Brain microvascular endothelial cell (primary cell): ENCODE measurements at places on chromosomes 2 and 18.

GRCh38 chr2:33735096-33735495, 136.0 kb upstream of the FAM98A start:
- DNase-seq: no peak

- no peak for DNase-seq
These were observed 377.9 kb upstream of the CDH7 start for GRCh38 chr18:65372904-65373303.

DNA sequence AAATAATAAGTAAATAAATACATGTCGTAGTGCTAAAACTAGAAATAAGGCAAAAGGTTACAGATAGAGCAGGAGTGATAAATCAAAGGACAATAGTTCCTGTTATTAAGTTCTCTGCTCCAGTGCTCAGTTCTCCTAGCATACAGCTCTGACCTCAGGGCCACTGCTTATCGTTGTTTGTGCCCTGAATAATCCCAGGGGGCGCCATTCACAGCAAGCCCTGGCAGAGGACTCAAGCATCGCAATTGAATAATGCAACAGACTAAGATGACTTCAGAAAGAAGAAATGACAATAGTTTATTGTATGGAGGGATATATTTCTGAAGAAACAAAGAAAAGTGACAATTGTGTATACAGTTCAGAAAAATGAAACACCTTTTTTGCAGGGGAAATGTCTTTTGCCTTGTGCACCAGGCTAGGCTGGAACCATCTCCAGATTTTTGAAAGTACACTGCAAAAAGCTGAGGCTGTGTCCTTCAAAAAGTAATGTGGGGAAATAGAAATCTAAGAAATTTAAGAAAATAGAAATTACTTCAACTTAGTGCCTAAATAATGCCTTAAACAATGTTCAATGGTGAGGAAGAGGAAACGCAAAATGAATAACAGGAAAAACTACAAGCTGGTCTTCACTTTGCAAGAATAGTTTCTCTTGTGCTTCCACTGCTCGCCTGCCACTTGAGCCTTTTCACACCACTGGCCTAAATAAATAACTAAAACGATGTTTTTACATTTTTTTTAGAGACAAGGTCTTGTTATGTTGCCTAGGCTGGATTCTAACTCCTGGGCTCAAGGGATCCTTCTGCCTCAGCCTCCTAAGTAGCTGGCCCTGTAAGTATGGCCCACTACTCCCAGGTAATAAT, 19.0 kb upstream of the CCNYL1 start:
- DNase-seq: peak; percentile 25

DNA sequence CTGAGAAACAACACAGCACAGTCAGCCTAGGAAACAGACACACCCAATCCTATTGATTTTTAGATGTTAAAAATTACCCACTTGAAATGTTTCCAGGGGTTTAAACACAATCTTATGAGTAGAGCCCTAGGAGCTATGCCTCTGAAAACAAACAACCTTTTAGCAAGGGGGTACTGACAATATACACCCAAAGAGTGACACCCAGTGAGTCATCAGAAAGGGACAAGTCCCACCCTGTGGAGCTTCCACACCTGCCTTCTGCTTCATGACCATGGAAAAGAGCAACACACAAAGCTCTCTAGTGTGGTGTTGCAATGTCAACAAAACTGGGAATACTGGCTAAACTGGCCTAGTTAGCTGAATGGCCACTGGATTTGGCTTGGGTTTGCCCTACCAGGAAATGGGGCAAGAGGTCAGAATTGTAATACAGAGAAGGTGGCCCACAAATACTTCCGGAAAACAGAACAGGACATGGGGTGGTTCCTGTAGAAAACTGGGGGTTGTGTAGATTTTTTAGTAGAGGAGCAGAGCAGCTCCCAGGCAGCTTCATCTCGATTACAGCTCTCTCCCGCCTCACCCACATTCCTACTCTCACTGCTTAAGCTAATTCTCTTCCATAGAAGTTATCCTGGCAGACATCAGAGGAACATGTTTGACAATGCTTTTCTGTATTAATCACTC, 98.2 kb downstream of the GAREM1 start:
- no peak for DNase-seq

- no peak for DNase-seq
These were observed 8.3 kb downstream of the GYPC start for GRCh38 chr2:126664234-126664633.

DNA sequence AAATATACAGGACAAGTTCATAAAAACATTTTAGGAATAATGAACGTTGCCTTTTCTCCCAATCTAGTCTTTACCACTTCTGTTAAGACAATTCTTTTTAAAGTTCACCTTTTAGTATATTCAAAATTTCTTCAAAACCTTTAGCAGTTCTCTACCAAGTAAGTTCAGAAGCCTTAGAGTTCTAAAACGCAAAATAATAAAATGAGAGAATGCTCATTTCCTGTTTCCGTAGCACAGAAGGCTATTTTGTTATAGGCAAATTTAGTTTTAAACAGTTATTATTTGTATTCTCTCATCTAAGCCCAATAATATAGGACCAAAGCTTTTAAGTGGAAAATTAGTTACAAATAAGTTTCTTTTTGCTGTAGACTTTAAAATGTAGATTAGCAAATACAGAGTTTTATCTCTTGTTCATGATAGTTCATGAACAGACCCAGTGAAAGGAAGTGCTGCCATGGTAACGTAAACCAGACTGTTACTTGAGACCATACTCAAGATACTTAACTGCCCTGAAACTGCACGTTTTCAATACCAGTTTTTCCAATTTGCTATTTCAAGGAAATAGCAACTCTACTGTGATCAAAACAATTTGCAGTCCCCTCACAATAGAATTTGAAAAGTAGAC, 173.1 kb upstream of the STON1 start:
- DNase-seq: peak; percentile 71

- no peak for DNase-seq
These were observed 2.1 kb upstream of the GEMIN6 start for GRCh38 chr2:38775921-38776225.

GRCh38 chr2:8137801-8138200, 544.1 kb upstream of the ID2 start:
- DNase-seq: no peak

GRCh38 chr2:127449414-127449813, 31.2 kb downstream of the PROC start:
- DNase-seq: no peak

DNA sequence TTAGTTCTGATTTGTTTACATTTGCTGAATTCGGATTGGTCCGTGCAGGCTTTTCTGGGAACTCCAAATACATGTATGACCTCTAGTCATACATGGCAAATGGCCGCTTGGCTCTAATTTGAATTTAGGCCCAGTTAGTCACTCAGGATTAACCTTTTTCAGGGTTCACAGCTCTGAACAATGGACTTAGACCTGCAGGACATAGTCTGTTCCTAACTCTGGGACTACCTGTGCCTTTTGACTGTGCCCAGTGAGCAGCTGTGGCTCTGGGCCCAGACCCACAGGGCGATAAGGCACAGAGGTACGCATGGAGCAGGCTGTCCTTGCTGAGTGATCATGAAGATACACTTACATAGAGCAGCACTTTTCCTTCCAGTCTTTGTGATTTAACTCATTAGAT, 28.5 kb downstream of the IL37 start:
- DNase-seq: no peak

- DNase-seq: no peak
These were observed 18.8 kb downstream of the DYNC2LI1 start for GRCh38 chr2:43792653-43793052.

DNA sequence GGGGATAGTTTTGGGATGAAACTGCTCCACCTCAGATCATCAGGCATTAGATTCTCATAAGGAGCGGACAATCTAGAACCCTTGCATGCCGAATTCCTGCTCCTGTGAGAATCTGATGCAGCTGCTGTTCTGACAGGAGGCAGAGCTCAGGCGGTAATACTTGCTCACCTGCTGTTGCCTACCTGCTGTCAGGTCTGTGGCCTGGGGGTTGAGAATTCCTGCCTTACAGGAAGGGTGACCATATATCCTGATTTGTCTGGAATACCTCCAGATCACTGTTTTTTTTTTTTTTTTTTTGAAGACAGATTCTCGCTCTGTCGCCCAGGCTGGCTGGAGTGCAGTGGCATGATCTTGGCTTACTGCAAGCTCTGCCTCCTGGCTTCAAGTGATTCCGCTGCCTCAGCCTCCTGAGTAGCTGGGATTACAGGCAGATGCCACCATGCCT, 21.7 kb downstream of the ACSL3 start:
- no peak for DNase-seq

DNA sequence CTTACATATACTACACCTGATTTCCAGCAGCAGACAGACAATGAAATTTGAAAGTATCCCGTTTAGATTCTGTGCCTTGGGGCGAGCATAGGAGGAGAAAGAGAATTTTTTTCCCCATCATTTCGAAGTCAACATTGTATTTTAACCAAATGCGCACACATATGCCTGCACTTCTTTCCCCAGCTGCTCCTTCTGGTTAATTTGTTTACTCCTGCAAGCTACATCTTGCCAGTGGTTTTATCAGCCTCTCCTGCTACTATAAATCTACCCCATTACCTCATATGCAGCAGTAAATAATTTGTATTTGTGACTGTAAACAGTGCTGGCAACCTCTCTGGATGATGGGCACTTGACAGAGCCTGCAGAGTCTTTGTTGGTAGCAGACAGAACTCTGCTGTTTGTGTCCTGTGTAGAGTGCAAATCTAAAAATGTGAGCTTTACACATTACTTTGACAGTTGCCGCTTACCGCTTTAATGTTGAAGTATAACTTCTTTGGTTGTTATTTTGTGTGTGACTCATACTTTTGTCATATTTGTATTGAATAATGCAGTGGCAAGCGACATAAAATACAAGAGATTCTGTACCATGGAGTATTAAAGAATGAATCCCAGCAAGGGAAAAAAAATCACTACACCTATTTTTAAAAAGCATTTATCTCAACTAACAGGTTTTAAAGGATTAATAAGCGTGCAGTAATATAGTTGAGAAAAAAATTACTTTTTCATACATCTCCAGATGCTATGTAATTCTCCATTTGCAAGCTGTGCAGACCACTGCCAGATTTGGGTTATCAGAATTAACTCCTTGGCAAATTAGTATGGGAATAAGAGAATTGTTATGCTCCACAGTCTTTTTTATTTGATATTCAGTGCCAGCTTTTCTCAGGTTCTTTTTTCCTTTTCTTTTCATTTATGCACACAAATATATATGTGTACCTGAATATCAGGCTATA, 536.8 kb downstream of the XIRP2 start:
- DNase-seq: no peak

GRCh38 chr2:19456705-19457309, 98.4 kb upstream of the OSR1 start:
- DNase-seq: no peak

DNA sequence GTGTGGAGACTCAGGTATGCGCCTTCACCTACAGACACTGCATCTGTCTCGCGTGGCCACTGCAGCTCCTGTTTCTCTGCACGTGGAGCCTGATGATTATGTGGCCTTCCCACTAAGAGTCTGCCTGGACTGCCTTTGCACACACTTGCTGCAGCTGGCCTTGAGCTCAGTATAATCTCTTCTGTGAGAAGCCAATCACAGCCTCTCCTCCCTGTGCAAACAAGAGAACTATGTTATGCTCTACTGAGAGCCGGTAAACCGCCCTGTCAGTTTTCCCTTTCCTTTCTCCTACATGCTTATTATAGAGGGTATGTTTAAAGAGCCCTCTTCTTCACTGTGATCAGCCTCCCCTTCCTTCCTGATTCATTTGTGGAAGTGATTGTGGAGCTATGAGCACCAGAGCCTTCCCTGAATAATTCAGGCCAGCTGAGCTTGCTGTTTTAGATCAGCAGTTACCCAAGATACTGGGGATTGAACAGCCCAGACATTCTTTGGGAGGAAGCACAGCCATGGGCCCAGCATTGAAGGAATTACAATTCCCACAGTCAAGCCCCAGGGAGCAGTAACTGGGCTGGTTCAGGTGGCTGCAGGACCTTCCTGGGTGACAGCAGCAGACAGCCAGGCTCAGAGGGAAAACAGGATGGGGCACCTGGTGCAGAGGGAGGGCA, 3.7 kb upstream of the TGFA start:
- no peak for DNase-seq

- no peak for DNase-seq
These were observed 53.9 kb upstream of the CD302 start for GRCh38 chr2:159851941-159852340.

DNA sequence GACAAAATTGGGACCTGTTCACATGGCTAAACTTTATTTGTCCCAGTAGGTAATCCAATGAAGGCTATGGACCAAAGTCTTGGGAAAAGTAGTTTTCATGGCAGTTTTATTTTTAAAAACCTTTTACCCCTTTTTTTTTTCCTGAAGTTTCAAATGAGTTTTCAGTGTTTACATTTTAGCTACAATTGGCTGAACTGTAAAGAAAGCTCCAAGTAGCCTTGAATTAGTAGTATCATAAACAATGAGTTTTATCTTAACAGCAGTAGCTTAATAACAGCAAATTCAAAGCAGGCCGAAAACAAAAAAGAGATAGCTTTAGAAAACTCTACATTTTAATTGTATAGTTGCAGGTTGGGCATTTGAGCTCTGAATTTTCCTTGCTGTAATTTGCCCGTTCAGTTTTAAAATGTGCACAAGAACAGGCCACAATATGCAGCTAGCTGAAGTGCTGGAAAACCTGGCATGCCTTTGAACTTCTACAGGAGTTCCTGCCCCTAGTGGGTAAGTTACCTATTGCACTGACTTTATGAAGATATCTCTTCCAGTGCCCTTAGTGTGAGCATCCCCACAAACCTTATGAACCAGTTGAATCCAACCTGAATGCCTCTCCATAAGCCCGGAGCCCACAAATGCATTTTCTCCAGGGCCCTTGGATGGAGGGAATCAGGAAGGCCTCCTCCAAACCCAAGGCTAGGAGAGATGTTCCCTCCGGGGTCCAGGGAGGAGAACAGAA, 106.7 kb downstream of the XRCC5 start:
- DNase-seq: no peak

GRCh38 chr2:33126552-33126951, 179.8 kb downstream of the LTBP1 start:
- DNase-seq: no peak

DNA sequence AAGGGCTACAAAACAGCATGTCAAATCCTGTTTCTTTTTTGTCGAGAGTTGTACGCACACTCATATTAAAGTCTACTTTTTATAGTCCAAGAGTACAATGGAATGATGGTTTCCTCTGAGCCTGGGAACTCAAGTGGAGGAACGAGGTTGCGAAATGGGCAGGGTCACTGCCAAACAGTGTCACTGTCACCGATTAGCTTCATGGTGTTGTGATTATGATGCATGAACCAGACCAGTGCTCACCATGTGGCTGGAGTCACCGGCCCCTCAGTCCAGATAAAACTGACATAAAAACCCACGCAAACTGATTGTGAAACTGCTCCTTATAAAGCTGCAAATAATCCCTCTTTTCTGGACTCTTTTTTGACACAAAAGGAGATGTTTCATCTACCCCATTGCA, 122.0 kb downstream of the COPS8 start:
- peak; percentile 70 for DNase-seq

GRCh38 chr2:135991861-135992260, 6.4 kb upstream of the DARS1 start:
- no peak for DNase-seq
